ENCODE measurements at places on chromosomes 6 and 20.

DNA sequence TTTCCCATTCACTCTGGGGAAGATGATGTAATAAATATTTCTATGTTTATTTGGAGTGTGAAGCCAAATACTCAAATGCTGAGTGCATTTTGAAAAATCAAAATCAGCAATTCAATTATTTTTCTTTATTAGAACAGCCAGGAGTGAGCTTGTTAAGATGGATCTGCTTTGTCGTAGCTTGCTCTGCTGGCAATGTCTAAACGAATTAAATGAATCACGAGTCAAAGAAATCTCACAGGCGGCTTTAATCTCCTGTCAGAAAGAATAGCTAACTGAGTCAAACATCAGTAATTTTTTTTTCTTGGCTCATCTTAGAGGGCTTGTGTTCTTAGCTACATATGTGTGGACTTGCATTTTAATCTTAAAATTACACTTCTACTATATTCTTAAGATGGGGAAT, 100.2 kb upstream of the HMGN3 start:
- no peak for DNase-seq

DNA sequence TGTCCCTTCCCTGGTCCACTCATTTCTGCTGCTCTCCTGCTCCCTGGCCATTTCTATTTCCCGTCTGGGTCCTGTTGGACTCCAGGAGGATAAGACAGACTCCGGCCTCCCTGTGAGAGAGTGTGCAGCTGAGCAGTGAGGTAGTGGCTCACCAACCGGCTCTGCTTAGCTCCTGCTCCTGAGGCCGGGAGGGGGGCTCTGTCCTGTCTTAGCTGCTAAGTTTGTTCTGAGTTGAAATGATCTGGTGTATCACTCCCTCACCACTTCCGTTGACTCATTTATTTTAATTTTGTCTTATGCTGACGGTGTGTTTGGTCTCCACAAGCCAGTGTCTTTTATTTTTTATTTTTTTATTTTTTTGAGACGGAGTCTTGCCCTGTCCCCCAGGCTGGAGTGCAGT, 148.5 kb upstream of the PDE10A start:
- DNase-seq: no peak

DNA sequence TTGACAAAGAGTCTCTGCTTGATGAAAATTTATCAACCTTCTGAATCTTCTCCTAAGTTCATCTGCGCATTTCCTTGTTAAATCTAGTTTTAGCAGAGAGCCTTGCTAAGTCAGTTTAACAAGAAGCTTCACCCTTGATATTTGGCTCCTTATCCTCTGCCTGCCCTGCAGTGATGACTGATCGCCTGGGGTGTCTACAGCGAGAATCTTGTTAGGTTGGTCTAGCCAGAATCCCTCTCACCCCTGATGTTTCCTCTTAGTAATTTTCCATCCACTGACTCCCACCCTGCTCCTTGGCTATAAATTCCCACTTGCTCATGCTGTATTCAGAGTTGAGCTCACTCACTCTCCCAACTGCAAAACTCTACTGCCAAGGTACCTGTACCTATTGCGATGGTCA, 114.1 kb downstream of the TENT5A start:
- DNase-seq: no peak

- no peak for DNase-seq
These were observed 32.3 kb upstream of the TAGAP start for GRCh38 chr6:159077123-159077522.

GRCh38 chr20:36584018-36584481, 10.7 kb downstream of the TGIF2 start:
- DNase-seq: no peak

GRCh38 chr6:160042788-160043301, 74.0 kb downstream of the IGF2R start:
- no peak for DNase-seq

- peak; percentile 75 for DNase-seq
These were observed 132.2 kb downstream of the OGFRL1 start for GRCh38 chr6:71420693-71421328.

DNA sequence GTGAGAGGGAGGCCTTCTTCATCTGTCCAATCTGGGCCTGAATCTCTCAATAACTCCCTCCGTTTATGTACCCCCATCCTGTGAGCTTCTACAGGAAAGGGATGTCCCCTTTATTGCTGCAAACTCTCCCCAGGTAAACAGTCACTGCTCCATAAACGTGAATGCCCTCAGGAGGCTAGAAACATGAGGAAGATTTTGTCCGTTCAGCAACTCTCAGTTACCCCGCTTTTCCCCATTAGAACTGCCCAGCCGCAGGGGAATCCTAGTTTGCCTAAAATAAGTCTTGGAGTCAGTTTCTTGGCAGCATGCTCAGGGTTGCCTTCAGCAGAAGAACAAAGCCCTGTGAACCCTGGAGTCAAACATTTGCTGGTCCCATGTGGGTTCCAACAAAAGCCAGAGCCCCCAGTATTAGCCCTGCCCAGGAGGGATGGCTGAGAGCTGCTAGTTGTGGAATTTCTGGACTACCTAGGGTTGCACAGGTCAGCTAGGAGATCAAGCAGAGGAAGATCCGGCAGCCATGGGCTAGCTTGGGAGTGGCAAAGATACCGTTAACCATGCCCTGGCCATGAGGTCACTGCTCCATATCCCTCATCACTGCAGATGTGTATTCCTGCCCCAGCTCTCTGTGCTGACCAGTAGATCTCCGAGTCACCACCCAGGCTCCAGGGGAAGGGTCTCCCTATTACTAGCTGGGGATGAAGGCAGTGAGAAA, 640 bp downstream of the LRRN4 start:
- DNase-seq: no peak

GRCh38 chr6:168132531-168133167, 53.6 kb upstream of the FRMD1 start:
- no peak for DNase-seq

DNA sequence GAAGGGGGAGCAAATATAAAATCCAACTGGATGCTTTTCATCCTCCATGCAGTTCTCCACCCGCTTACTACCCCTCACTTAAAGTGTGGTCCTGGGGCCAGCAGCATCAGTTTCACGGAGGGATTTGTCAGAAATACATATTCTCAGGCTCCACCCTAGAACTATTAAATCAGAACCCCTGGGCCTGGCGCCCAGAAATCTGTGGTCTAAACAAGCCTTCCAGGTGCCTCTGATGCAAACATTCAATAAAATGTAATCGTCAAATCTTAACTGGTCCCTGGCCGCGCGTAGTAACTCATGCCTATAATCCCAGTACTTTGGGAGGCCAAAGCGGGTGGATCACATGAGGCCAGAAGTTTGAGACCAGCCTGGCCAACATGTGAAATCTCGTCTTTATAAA, 47.7 kb downstream of the ATXN1 start:
- DNase-seq: no peak

GRCh38 chr6:100719883-100720682, 161.0 kb downstream of the ASCC3 start:
- DNase-seq: peak; percentile 23

GRCh38 chr6:24966381-24966780, 30.6 kb upstream of the RIPOR2 start:
- no peak for DNase-seq

All from inflammatory macrophage (primary cell).